ENCODE measurements at places on chromosomes 7 and 10.

DNA sequence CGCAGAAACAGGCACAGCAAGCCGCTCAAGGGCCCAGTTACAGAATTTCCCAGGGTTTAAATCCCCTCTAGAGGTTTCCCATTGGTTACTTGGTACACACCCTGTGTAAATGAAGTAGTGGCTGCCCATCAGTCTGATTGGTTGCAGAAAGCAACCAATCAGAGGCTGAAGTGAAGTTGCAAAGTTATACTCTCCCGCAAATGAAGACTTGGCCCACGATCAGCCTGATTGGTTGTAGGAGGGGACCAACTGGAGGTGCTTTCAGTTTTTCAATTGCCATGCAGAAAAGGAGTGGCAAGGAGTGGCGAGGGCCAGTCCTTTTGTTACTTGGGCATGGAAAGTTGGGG is 909.2 kb upstream of the AUTS2 start:
- no peak for DNase-seq

- no peak for DNase-seq
These were observed 32.4 kb downstream of the NAPEPLD start for GRCh38 chr7:103116511-103116910.

GRCh38 chr7:80614851-80615271 is 23.6 kb upstream of the CD36 start:
- peak; percentile 44 for DNase-seq

DNA sequence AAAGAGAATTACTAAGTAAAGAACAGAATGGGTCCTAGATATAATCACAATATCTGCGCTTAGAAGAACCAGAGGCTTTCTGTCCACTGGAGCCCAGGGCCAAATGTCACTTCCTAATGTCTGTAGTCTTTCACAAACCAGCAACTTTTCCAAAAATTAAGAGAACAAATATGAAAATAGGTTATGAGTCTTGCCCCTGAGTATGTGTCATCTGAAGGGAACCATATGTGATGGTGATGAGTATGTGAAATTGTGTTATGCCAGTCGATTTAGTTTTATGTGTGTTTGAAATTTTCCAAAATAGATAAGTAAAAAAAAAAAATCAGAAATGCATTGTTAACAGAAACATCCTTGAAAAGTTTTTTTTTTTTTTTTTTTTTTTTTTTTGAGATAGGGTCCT is 15.4 kb upstream of the HTR5A start:
- no peak for DNase-seq

GRCh38 chr10:95217476-95217875 is 23.4 kb downstream of the ACSM6 start:
- DNase-seq, result peak; percentile 33

DNA sequence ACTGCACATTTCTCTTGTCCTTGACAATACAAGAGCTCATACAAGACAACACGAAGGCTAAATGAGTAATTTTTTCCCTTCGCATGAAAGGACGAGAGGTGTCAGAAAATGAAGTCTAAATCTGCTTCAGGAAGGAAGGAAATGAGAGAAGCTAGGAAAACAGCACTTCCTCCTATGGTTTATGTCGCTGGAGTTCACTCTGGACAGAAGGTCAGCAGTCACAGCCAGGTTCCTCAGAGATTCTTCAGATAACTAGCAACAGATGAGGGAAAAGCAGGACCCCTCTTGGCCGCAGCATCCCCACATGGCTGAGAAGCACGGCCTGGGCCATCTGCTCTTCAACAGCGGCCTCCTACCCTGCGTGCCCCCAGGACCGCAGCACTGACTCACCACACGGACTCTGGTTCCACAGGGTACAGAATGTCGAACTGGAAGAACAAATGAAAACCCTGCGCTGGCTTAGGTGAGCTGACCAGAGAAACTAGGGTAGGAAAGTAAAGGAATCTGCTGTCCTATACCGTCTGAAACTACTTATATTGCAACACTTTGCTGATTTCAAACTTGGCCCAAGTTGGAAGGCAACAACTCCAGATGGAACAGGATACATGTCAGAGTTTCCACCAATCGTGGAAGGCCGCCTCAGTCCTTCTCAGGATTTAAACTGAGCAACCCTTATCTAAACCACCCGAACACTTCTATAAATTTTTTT is 26.3 kb downstream of the DNMBP start:
- DNase-seq, result peak; percentile 32

DNA sequence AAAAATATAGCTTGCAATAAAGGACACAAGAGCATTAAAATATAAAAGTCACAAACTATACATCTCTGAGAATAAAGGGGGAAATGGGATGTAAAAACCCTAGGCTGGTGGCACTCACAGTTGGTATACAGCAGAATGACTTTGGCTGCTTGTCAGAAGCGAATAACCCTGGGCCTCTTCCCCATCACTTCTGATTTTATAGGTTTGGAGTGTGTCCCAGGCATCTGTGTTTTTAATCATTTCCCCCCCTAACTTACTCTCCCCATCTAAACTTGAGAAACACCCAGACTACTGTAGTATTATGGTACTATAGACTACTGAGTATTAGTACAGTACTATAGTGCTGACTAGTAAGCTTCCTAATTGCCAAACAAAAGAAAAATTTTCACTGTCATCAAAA is 1.8 kb upstream of the RPA3 start:
- DNase-seq, result no peak

DNA sequence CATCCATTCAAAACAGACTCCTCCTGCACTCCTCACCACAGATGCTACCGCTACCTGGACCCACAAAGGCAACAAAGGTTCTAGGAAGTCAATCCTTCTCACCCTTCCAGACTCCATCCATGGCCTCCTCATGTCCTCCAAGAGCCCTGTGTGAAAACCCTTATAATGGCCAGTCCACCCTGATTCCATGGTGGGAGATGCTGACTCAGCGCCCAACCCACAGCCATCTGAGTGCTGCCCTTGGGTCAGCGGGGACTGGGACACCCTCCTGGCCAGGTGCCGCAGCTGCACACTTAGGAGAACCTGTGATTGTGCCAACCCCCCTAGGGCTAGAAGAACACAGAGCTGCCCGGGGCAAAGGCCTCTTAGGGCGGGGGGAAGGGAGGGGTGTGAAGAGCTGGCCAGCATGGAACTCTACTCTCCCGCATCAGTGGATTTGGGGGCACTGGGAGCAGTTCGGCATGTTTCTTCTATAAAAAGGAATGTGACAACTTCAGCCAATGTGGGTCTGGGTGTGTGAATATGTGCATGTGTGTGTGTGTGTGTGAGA is 25.4 kb downstream of the TMEM273 start:
- no peak for DNase-seq

DNA sequence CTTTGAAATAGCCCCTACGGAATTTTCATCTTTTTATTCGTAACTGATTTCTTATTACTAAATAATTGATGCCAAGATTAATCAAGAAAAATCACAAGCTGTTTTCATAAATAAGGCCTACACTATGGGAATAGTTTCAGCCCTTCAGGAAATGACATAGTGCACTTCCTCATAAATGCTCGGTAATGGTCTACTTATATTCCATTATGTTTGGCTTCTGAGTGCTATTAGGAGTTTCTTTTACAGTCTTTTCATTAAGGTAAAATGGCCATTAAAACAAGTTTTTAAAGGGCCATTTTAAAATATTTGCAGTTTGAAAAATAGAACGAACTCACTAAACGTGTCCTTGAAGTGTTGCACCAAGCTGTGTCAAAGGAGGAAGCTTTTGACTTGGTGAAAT is 174.5 kb downstream of the DNAH11 start:
- DNase-seq, result no peak

GRCh38 chr10:271201-271600 is 135.9 kb downstream of the ZMYND11 start:
- DNase-seq, result no peak

DNA sequence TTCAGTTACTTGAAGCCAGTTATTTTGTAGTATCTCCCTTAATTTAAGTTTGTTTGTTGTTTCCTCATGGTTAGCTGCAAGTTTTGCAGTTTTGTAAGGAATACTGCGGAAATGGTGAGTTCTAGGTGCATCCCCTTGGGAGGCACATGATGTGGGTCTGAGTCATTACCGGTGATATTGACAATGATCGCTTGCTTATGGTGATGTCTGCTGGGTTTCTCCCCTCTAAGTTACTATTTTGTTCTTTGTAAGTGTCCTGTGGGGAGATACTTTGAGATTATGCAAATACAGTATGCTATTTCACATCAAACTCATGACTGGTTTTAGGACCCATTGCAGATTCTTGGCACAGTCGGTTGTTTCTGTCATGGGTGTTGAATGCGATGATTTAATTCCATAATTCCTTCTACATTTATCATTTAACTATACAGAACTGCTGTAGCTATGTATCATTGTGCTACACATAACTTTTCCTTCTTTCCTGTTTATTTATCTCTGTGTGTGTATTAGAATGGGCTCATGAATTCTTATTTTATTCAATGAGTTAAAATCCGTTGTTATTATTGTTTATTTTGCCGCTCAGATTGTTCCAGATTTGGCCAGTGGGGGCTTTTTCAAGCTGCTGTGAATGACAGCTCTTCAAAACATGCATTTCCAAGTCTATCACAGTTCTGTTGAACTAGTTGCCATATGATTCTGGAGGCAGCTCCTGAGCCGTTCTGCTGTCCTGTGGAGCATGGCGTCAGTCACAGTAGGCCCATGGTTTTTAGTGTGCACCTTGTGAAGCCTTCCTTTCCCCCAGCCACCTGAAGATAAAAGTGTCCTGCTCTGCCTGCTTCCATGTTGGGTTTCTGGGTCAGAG is 18.4 kb downstream of the TSPAN14 start:
- peak; percentile 68 for DNase-seq

- no peak for DNase-seq
These were observed 1065.8 kb downstream of the REEP3 start for GRCh38 chr10:64586934-64587503.

GRCh38 chr10:103307594-103307993 is 30.7 kb downstream of the INA start:
- no peak for DNase-seq

DNA sequence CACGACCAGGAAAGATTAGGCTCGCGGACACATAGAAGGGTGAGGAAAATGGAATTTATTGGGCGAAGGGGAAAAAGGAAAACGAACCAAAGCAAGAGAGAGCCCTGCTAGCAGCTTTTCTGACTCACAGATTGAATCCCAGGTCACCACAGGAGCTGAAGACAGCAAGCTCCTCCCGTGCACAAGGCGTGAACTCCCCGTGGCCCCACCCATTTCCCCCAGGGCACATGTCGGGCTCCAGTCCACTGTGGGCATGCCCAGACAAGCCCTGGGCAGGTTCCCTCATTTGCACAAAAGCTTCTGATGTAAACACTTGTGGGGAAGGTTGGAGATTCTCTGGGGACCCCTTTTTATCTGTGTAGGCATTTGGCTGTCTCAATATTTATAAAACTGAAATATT is 582.4 kb downstream of the SUGCT start:
- peak; percentile 87 for DNase-seq

DNA sequence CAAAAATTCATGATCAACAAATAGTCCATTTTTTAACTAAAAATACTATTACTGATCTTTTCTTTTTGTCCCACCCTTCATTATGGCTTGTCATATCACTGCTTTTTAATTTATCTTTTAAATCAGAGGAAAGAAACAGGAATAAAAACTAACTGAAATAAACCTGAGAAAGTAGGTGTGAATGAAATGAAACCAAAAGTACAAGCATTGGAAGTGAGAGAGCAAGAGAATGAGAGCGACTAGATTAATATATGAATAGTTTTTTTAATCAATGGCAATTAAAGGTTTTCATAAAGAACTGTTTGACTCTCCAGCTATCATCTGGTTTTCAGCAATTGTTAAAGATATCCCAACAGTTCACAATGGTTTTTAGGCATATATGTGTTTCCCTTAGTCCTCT is 137.8 kb downstream of the SPAG6 start:
- DNase-seq, result no peak

- DNase-seq, result no peak
These were observed 452.1 kb downstream of the TCERG1L start for GRCh38 chr10:130859427-130859826.

DNA sequence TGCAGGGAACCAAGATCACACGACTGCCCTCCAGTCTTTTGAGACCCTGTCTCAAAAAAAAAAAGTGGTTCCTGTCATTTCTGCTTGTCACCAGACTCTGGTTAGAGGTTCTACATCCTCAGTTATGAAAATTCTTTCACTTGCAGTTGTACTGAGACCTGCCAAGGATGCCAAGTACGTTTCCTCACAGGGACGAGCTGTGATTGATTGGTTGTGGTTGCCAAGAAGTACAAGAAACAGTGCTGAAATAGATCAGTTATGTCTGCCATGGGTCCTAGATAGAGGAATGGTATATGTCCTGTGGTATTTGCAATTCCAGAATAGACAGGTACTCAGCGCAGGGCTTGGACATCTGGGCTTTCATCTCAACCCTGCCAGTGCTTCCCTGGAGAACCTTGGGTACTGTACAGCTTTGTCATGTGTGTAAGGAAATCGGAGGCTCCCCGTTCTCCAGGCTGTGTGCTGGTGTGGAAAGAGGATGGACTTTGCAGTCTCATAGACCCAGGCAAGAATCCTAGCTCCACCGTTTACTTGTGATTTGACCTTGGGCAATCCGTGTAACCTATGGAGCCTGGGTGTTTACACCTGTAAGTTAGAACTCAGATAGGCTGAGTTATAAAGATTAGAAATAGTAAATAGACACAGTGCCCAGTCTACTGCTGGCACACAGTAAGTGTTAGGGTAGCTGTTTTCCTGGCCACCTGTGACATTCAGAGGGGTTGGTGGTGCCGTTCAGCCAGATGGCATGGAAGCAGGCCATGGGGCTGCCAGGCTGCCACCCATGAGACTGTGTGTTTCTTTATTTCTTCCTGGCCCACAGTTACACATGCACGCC is 53.0 kb downstream of the COL13A1 start:
- DNase-seq, result no peak

DNA sequence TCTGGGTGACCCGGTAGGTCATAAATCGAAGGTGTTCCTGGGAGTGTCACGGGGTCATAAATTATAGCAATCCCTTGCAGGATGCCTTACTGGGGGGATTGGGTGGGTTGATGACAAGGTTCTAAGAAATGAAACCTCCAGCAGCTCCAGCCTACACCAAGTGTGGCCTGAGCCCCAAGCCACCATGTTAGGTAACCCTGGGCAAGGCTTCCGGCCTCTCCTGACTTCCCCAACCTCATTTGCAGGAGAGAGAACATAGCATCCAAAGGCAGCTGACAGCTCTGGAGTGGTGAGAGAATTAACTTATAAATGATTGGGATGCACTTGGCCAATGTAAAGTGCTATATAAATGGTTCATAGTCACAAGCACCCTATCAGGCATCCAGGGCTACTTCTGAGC is 52.8 kb upstream of the TMEM273 start:
- no peak for DNase-seq

DNA sequence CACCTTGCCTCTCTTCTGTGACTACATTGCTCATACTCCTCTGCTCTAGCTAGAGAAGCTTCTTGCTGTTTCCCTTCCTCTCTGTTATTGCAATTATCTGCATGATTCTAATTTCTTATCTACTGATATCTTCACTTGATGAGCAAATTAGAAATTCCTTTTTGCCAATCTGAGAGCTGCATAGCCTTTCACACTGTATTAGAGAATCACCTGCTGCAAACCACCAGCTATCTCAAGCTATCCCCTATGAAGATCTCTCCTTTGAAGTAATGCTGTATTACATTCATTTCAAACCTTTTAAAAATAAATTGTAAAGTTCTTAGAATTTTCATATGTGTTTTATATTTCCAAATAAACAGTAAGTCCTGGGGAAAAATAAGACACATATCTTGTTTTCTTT is 89.0 kb upstream of the ZNF804B start:
- no peak for DNase-seq
